ENCODE measurements at places on chromosomes 16 and 17. TPM values are rescaled to one million over a fixed set of nuclear protein-coding genes. Genes with fewer than 3 reads are reported as not detected.

Gene ODAD4
- total RNA-seq = 1.4 TPM

Gene GAS7
- total RNA-seq = 1.0 TPM

Gene SOST
- total RNA-seq = not detected

Gene SMTNL2
- not detected for total RNA-seq

Gene CMTM2
- 0.36 TPM for total RNA-seq

Gene TNFSF12
- 100 TPM for total RNA-seq

Gene WSCD1
- total RNA-seq = 0.10 TPM

Gene GJC1
- total RNA-seq = 2.3 TPM

Gene ZSCAN10
- total RNA-seq = 0.24 TPM

Gene CFAP97D1
- not detected for total RNA-seq

Gene PERCC1
- total RNA-seq = not detected

Gene RAB40B
- 2.6 TPM for total RNA-seq

Gene NTN1
- total RNA-seq = not detected

Gene C16orf89
- not detected for total RNA-seq

Gene SPNS3
- total RNA-seq = 10.2 TPM

Gene CES3
- 4.8 TPM for total RNA-seq

Gene MTSS2
- total RNA-seq = 28.6 TPM

Gene GDPD3
- 17.4 TPM for total RNA-seq

Gene SEPTIN1
- total RNA-seq = 383 TPM

Gene PYDC1
- not detected for total RNA-seq

Gene EPOP
- 9.3 TPM for total RNA-seq

Gene HCRT
- total RNA-seq = not detected

Gene SLC26A11
- 7.7 TPM for total RNA-seq

Gene SPEM3
- total RNA-seq = not detected

Gene ARSG
- 8.6 TPM for total RNA-seq

Gene TP53TG3
- not detected for total RNA-seq

Gene ASPA
- not detected for total RNA-seq

Gene WBP2
- total RNA-seq = 84.7 TPM

Gene PNMT
- not detected for total RNA-seq

Gene CTRB2
- not detected for total RNA-seq

Gene HOXB7
- 0.48 TPM for total RNA-seq

Gene TBC1D26
- not detected for total RNA-seq

Gene EME2
- 27.4 TPM for total RNA-seq

Gene SCARF1
- 4.8 TPM for total RNA-seq

Gene KRTAP2-3
- not detected for total RNA-seq

Gene CBLN1
- total RNA-seq = not detected

Gene KRT36
- not detected for total RNA-seq

Gene PPP1R9B
- total RNA-seq = 129 TPM

Gene BRD7
- total RNA-seq = 87.4 TPM

Gene ZG16
- total RNA-seq = not detected

Gene CCDC144A
- total RNA-seq = 7.5 TPM

Gene NOXO1
- total RNA-seq = 0.77 TPM

Gene STH
- total RNA-seq = not detected

Gene CSH1
- total RNA-seq = not detected
